K562 (cell line): ENCODE measurements at places on chromosomes 7 and 10.

DNA sequence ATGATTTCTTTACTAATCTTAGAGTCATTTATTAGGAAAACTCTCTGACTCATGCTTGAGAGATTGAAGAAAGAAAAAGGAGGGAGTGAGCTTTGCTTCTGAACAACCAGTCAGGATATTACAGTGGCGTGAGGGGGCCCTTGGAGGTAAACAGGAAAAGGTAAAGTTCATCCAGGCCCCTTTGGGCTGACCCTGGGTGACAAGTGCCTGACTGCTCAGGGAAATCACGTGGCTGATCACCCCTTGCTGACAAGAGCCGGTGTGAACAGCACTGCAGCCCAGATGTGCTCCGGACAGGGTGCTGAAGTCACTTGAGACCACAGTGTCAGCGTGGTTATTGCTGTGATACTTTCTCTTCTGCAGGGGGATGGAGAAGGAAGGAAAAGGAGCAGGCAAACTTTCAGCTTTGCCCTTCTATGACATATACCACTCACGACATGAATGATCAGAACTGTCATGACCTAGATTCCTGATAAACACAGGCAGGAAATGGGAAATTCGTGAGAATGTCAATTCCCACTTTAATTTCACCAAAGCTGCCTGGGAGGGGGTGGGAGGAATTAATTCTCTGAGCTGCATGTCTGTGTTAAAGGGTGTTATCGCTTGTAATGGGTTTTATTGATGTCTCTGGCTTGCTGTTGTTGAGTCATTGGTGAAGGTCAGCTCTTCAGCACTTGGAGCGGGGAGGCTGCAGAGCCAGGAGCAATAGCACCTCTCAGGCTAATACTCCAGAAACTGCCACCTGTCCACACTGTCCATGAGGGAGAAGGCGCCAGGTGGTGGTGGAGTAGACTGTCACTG, 139.8 kb upstream of the AOAH start:
- DNase-seq, result no peak

GRCh38 chr10:73814896-73815718, 3.7 kb upstream of the NDST2 start:
- peak; percentile 81 for DNase-seq

DNA sequence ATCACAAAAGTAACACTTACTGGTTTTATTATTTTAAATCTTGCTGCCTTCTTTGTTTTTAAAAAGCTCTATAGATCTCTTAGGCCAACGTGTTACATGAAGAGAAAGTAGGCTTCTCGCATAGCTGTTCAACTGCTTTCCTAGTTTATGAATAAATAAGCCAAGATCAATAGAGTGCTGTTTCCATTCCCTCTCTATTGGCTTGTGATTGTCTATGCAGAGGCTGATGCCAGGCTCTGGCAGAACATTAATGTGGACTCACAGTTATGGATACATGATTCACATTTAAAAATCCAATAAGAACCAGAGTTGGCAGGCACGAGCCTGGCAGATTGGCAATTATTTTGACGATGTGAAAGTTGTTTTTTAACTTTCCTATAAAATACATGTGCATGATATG, 137.5 kb downstream of the GNAT3 start:
- DNase-seq, result no peak

DNA sequence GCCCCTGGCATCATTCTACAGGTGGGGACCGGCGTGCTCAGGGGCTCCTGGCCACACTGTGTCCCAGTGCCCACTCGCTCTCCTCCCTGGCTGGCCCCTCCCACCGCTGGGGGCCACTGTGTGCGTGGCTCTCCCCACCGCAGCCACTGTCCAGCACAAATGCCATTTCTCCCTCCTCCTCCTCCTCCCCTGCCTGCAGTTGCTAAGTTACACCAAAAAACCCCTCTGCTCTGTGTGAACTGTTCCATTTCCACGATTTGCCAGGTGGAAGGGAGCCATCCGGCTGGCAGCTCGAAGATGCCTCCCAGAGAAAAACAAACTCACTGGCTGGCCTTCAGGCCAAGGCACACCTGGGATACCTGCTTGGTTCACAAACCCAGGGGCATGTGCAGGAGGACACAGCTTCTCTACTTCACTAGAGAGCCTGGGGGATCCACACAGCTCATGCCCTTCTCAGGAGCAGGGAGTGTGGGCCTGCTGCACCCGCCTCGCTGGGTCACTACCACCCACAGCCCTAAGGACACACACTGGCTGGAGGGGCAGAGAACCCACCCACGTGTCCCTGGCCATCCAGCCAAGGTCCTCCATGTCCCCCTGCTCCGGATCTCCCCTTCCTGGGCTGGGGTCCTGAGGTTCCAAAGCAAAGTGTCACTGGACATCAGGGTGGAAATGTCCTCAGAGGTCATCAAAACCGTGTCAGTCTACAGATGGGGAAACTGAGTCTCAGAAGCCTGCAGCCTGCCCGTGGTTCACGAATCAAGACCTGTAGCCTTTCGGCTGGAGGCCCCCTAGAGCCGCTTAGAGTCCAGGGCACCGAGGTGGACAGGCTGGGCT, 1.7 kb downstream of the RASGEF1A start:
- peak; percentile 6 for DNase-seq

- no peak for DNase-seq
Observed at GRCh38 chr10:17113346-17113745, 16.3 kb downstream of the CUBN start.

DNA sequence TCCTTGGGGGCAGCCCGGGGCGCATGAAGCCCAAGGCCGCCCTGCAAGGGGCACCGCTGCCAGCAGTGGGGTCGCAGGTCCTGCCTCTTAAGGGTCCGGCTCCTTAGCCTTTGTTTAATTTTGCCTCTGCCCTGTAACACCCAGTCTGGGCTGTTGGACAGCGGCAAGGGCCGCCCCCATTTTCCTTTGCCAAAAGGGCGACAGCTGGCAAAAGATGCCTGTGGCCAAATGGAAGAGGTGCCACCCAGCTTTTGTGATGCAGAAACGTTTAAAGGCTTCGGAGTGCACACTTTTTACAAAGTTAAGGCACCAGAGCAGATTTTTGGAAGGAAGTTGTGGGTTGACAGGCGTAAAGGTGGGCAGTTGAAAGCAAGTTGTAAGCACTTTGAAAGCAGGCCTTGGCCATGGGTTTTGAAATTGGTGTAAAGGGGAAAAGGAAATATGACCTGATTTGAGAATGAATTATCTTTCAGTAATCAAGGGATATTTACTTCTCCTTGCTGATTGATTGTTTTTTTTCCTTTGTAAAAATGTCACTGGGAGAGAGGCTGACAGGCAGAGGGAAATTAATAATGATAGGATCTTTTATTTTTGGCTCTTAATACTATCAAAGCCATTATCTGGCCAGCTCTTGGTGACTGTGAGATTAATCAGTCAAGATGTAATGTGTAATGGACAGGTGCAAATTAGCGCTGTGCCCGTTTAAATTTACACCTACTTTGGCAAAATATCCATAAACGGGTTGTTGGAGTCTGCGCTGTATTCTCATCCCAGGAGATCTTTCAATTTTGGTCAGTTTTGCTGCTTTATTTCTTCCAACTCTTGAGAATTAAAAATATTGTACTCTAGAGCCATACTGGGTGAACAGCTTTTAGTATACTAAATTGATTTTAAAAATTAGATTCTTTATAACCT, 1.2 kb downstream of the CASD1 start:
- DNase-seq, result no peak

DNA sequence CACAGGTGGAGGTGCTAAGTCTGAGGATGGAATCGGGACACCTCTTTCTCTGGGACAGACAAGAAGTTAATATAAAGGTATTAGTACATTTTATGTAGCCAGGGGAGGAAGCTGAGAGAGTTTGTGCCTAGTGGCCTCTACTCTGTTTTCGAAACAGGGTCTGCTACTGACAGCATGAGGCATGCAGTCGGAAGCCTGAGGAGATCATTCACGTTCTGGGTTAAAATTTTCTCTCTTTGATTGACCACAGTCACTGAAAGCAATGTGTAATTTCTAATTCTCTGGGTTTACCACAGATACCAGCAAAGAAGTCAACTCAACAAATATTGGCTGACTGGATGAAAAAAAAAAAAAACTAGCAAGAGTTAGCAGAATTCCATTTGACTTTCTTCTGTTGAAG, 53.3 kb upstream of the KCTD7 start:
- no peak for DNase-seq

- DNase-seq, result no peak
Observed at GRCh38 chr10:115939101-115939854, 333.7 kb downstream of the GFRA1 start.

DNA sequence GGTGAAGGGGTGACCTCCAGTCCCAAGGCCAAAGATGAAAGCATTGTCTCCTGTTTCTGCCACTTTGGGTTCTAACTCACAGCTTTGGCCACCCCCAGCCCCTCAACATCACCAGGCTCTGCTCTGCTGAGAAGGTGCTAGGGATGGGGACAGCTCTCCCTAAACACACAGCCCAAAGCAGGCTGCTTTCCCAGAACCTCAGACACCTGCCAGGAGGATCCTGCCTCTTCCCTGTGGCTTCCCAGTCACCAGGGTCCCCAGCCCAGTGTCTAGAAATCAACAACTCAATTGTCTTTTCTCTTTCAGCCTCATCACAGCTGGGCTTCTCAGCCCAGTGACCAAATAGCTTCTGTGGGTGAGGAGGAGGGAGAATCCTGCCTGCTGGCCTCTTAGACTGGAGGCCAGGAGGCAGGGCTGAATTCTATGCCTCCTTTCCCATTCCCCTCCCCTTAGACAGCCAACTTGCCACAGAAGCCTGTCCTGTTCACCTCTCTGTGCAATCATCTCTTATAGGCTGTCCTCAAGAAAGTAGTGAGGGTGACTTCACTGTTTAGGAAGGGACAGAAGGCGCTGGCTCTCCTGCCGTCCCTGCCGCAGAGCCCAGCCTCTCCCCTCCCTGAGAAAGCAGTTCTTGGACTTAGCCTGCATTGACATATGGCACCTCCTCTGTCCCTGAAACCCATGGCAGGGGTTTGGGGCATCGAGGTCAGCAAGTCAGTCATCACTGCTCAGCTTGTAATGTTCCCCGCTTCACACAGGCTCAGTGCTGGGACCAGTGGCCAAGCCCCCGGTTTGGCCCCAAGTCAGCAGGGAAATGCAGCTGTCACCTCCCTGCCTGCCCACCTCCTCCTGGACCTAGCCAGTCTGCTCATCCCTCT, 3.7 kb downstream of the FGF8 start:
- DNase-seq, result no peak

DNA sequence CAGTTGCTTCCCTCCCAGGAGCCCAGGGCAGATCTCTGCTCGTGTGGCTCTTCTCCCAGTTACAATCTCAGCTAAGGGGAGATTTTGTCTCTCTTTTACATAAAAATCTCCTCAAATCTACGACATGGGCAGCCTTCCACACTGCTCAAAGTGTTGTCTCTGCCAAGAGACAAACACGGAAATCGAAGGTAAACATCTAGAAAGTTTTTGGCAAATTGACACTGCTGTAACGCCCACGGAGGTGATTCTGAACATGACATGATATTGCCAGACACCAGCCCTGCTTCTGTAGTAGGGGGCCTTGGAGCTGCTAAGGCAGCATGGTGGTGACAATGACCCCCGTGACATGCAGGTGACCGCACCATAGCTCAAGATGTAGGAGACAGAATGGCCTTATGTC, 128.3 kb downstream of the CCDC3 start:
- DNase-seq, result no peak

DNA sequence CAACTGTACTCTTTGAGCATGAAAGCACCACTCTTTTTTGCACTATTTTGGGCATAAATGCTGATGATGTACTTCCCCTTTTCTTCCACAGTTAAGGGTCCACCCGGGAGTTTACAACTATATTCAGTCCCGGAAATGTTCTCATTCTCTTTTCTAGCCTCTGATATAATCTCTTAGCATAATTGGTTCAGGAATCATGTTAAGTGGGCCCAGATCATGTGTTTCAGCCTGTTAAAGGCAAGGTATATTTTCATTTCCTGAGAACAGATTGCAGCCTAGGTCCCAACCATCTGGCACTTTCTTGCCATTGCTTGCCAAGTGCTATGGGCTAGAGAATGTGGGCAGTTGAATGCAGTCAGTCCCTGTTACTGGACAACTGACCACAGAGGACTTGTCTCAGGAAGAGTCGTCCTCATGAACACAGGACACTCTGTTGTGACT, 111.4 kb upstream of the GLCCI1 start:
- DNase-seq, result no peak

DNA sequence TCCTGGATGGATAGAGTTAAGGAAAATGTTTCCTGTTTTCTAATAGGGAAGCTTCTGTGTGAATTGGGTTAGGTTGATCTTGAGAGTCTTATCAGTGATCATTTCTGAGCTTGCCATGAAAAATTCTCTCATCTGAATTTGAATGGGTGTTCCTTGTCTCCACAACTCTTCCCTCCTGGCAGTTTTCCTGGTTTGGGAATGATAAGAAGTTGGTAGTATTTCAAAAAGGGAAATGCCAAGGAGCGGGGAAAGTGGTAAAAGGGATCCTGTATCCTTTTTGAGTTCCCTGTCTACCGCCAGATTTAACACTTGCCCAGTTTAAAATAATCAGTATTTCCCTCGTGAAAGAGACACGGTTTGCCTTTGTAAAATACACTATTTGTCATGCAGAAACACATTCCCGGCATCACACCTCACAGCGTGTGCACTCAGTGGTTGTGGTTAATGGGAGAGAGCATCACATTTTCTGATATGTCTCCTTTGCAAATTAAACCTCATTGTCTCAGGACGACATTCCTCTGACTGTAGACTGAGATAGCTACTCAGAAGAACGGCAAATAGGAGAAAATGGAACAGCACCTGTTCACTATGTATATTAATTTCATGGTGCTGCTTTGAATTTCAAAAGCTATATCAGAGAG, 113.2 kb upstream of the IFRD1 start:
- DNase-seq, result no peak

DNA sequence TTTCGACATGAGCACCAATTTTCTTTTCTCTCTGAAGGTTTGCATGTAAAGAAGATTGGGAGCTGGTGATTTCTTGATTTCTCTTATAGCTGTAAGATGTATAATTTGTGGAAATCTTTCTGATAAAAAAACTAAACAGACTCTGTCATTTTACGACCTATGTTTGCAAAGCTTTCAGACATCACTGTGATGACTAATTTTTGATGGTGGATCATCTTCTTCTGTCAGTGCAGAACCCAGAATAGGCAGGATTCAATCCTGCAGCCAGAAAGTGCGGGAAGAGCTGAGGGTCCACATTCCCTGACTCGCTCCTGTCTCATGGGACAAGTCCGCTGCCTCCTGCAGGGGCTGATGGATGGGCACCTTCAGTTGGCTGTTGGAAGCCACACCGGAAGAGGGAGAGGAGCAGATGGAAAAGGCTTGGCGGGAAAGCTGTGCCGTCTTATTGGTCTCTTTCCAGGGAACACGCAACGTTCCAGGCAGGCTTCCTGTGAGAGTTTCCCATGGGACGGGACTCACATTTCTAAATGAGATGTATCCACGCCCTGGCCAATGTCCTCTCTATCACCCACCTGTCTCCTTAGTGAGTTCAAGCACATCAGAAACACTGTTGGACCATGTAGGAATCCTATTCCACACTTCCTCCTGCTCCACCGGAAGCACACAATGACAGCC, 186.9 kb downstream of the PRPF18 start:
- no peak for DNase-seq

DNA sequence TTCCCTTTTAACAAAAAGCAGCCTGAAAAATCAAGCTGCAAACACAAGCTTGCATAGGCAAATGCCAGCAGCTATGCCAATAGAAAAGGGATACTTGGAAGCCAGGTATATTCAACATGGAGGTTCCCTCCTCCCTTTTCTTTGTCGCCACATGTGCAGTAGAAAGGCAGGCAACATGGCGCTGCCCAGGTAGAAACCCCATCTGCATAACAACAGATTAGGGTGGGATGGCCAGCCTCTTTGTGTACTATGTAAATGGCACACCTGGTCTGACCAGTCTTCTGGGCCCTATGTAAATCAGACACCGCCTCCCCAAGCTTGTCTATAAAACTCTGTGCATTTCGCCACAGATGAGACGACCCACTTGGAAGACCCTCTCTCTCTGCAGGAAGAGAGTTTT, 58.1 kb downstream of the CCDC3 start:
- no peak for DNase-seq

- no peak for DNase-seq
Observed at GRCh38 chr10:118851062-118852035, 96.6 kb upstream of the CACUL1 start.
